ENCODE measurements at places on chromosomes 16 and 17. TPM values are rescaled to one million over a fixed set of nuclear protein-coding genes. Genes with fewer than 3 reads are reported as not detected.

GRCh38 chr16:70162041-70162451 lies 11.5 kb upstream of the CLEC18C start:
- no peak for DNase-seq

DNA sequence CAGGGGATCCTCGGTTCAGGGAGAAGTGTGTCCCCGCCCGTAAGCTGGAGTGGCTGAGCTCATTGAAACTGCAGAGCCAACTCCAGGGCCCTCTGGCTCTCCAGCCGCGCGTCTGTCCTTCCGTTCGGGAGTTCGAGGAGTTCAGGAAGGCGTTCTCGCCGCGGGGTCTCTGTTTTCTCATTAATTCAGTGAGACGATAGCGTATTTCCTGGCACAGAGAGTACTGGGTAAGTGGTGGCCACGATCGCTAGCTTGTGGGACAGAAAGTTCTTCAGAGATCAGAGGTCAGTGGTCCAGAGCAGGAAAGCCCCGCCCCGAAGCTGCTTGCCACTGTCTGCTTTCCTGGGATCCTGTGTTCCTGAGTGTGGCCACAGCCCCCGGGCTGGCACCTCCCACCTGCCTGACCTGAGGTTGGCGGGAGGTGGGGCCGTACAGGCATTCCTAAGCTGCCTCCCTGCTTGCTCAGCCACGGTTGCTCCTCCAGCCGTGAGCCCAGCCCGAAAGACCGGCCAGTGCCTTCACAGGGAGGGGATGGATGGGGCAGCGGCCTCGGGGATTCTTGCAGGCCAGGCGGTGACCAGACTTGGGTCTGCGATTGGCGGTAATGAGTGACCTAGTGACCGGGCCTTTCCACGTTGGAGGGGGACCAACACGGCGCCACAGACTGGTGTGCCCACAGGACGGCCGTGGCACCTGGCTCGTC lies 8.9 kb downstream of the BAIAP2 start:
- peak; percentile 90 for DNase-seq

- DNase-seq = peak; percentile 1
Observed at GRCh38 chr17:70636517-70637133, 467.3 kb downstream of the KCNJ2 start.

DNA sequence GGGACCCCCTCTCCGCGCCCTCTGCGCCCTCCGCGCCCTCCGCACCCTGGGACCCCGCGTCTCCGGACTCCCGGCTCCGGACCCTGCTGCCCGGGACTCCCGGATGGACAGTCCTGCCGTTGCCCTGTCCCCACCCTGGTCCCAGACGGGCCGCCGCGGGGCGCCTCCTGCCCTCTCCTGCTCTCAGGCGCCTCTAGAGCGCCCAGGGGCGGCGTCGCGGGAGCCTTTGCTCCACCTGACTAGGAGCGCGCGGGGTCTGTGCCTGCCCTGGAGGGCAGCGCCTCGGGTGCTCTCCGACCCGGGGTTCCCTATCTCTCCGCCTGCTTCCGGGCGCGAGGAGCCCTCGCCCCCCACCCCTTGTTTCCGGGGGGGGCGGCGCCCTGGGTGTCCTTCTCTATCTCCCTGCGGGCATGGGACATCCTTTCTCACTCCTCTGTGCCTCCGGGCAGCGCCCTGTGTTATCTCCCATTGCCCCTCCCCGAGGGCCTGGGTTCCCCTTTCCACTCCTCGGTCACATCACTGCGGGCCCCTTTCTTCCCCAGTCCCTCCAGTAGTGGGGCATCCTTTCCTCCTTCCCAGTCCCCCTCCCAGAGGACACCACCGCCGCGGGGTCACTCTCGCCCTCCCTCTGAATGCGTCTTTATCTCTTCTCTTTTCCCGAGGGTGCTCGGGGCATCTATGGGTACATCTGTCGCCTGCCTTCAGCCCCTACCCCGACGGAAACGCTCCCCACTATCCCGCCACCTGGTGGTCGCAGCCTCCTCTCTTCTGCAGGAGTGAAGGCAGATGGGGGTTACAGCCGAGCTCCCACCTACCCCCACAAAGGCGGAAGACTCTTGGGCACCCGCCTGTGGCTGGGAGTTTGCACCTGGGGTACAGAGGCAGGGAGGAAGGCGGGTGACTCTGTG lies 875 bp downstream of the PRKCB start:
- DNase-seq = no peak

GRCh38 chr16:8642146-8642545 lies 20.6 kb downstream of the METTL22 start:
- no peak for DNase-seq

DNA sequence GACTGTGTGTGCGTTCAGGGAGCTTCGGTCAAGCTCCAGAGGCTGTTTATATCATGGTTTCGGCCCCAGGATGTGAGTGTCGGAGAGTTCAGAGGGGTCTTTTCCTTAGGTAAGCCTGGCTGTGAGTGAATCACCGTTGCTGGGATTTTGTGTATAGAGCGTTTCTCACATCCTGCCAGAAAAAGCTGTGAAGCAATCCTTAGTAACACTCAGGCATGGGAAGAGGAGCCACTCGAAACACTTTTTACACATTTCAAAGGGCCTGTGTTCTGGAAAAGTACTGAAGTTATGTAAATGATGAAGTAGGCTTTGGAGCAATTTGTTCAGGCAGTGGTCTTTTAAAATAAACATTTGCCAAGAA lies 662 bp downstream of the PGS1 start:
- no peak for DNase-seq

DNA sequence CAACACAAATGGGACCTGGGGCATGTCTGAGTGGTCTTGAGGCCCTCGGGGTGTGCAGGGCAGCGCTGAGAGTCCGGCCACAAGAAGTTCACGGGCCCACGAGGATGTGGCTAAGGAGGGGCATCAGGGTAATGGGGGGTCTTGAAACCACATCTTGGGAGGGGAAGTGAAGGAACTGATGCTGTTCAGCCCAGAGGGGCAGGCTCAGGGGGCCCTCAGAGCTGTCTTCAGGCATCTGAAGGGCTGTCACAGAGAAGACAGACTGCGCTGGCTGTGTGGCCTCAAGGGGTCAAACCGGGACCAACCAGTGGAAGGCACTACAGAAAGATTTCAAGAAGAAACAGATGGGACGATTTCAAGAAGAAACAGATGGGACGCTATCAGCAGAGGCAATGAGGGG lies 45.1 kb downstream of the ZNF423 start:
- no peak for DNase-seq

GRCh38 chr16:82535262-82535661 lies 91.5 kb upstream of the CDH13 start:
- DNase-seq = no peak

- no peak for DNase-seq
Observed at GRCh38 chr17:7312432-7313087, 2.6 kb downstream of the GPS2 start.

DNA sequence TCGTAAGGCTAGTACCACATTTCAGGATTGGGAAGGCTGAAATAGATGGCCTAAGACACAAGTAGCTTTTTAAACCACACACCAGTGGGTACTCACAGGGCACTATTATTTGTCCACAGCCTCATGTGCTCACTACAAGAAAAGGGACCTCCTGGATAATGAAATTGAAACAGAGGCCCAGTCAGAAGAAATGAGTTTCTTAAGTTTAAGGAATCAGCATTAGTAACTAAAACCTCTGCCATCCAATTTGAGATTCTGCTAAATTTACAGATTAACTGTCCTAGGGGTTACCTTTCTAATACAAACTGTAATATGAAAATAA lies 3.0 kb downstream of the USP7 start:
- no peak for DNase-seq

The RAB34 gene
- total RNA-seq = 174 TPM

The GRAP gene
- total RNA-seq = 0.48 TPM

The CLEC3A gene
- total RNA-seq = not detected

All from PC-9 (cell line).